Thoracic aorta endothelial cell (primary cell): ENCODE measurements at places on chromosomes 4 and X. TPM values are rescaled to one million over a fixed set of nuclear protein-coding genes. Genes with fewer than 3 reads are reported as not detected.

CPZ gene
- total RNA-seq = not detected in 2 replicates

ADRA2C gene
- total RNA-seq = not detected in 2 replicates

PDE5A gene
- total RNA-seq = 2.8 and 3.9 TPM in 2 replicates

NALF2 gene
- total RNA-seq = not detected in 2 replicates

NPY1R gene
- total RNA-seq = 0.13 and 0.22 TPM in 2 replicates

SORBS2 gene
- 43.1 and 90.0 TPM in 2 replicates for total RNA-seq

ATOH1 gene
- total RNA-seq = not detected in 2 replicates

CA5B gene
- 5.5 and 10.0 TPM in 2 replicates for total RNA-seq

NSUN7 gene
- under 0.01 TPM in 1 of 2 replicates, not detected in the other for total RNA-seq

FAM90A26 gene
- not detected in 2 replicates for total RNA-seq

TRPC5OS gene
- 0.14 TPM in 1 of 2 replicates, not detected in the other for total RNA-seq

FAM184B gene
- total RNA-seq = under 0.01 TPM in 1 of 2 replicates, not detected in the other

SPANXA1 gene
- total RNA-seq = not detected in 2 replicates

HSFX2 gene
- total RNA-seq = 0.13 TPM in 1 of 2 replicates, not detected in the other

PPP1R2C gene
- not detected in 2 replicates for total RNA-seq

RAB41 gene
- not detected in 2 replicates for total RNA-seq

GJB1 gene
- total RNA-seq = not detected in 2 replicates

ARMCX4 gene
- total RNA-seq = 6.8 and 9.0 TPM in 2 replicates

MMRN1 gene
- total RNA-seq = 891 and 1,074 TPM in 2 replicates

ETDB gene
- not detected in 2 replicates for total RNA-seq

TKTL2 gene
- not detected in 2 replicates for total RNA-seq

FREM3 gene
- under 0.01 TPM in 1 of 2 replicates, not detected in the other for total RNA-seq

TADA2B gene
- 10.8 TPM in 2 replicates for total RNA-seq

FAM53A gene
- total RNA-seq = 1.3 and 1.6 TPM in 2 replicates

TMEM31 gene
- not detected in 2 replicates for total RNA-seq

DKC1 gene
- 68.1 and 109 TPM in 2 replicates for total RNA-seq

TMEM154 gene
- 12.1 and 20.7 TPM in 2 replicates for total RNA-seq

HAND2 gene
- total RNA-seq = 13.7 TPM in 1 of 2 replicates, not detected in the other

MAB21L2 gene
- total RNA-seq = 2.8 TPM in 1 of 2 replicates, not detected in the other

TCP11X1 gene
- total RNA-seq = not detected in 2 replicates

SPIN4 gene
- total RNA-seq = 7.3 and 8.3 TPM in 2 replicates

GPR173 gene
- total RNA-seq = 2.8 and 3.2 TPM in 2 replicates

CFAP47 gene
- 0.13 TPM in 1 of 2 replicates, not detected in the other for total RNA-seq

ANKRD50 gene
- 88.2 and 128 TPM in 2 replicates for total RNA-seq

MAMLD1 gene
- 2.3 and 3.2 TPM in 2 replicates for total RNA-seq

CCNA2 gene
- total RNA-seq = 95.9 and 174 TPM in 2 replicates

STK26 gene
- total RNA-seq = 2.5 and 5.4 TPM in 2 replicates

AFP gene
- not detected in 2 replicates for total RNA-seq

TAF7L gene
- 1.4 and 2.4 TPM in 2 replicates for total RNA-seq

ZCCHC18 gene
- total RNA-seq = 1.7 and 2.3 TPM in 2 replicates

PNMA3 gene
- total RNA-seq = not detected in 2 replicates

BEND2 gene
- total RNA-seq = not detected in 2 replicates

KCND1 gene
- 0.13 and 0.36 TPM in 2 replicates for total RNA-seq

FAM241A gene
- total RNA-seq = 31.0 and 36.8 TPM in 2 replicates

FATE1 gene
- total RNA-seq = not detected in 2 replicates

GRIPAP1 gene
- 17.4 and 21.1 TPM in 2 replicates for total RNA-seq

PABPC1L2A gene
- total RNA-seq = not detected in 2 replicates

TMEM175 gene
- total RNA-seq = 5.1 and 5.5 TPM in 2 replicates

ARHGAP10 gene
- total RNA-seq = 29.9 and 32.2 TPM in 2 replicates
